ENCODE measurements at places on chromosomes 12 and 14.

DNA sequence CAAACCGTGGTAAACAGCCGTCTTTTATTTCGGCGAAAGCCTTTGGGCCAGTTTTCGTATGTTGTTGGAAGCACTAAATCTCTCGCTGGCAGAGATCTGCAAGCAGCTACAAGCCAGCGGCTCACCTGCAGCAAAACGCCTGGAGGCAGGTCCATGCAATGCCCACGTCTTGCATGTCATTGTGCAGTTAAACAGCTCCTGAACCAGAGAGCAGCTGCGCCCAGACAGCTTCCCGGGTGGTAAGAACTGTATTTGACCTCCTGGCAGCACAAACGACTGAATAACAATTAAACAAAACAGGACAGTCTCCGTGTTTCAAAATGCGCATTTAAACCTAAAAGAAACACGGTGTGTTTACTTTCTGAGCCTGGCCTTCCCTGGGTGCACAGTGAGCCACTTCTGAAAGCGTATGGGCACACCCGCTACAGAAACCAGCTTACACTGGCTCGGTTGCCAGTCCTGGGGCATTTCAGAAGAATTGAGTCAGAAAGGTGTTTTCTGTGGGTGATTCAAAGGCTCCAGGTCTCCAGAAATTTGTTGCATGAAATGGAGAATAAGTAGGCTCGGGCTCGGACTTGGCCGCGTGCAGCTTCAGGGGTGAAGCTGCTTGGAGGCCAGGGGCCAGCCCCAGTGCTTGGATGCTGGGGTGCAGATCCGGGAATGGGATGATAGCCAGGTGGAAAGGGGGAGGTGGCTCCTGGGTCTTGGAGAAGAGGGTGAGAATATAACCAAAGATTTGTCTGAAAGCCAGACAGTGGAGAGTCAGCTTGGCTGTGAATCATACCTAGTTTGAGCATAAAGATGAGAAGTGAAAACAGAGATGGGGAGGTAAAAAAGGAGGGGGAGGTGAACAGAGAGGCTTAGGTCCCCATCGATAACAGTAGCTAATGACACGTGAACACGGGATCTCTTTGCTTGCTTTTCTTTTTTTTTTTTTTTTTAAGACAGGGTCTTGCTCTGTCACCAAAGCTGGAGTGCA is 24.9 kb upstream of the FZD10 start:
- ATAC-seq = peak; percentile 75

- no peak for ATAC-seq
These were observed 28.3 kb upstream of the COL2A1 start for GRCh38 chr12:48032597-48032996.

GRCh38 chr14:78327426-78328221 is 157.5 kb downstream of the NRXN3 start:
- no peak for ATAC-seq

- no peak for ATAC-seq
These were observed 13.5 kb downstream of the GPR84 start for GRCh38 chr12:54350743-54351142.

DNA sequence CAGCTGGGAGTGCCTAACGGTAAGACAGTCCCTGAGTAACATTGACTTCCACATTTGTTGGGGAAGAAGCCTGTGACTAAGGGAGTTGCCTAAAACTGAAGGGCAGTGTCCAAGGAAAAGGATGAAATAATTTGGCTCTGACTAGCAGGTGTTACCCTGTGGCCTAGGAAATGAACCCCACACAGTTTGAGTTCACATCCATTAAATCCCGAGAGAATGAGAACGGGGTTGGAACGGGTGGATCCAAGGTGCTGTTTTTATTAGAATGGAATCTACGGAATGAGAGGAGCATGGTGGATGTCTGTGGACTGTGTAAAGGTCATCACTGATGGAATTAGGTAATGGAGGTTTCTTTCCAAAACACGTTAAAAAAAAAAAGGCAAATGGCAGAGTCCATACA is 324.0 kb downstream of the MED13L start:
- ATAC-seq = no peak
